ENCODE measurements at places on chromosomes 11 and 22.

- no peak for DNase-seq
These were observed 53.3 kb upstream of the PRDM11 start for GRCh38 chr11:45092901-45093760.

- no peak for DNase-seq
These were observed 125.1 kb downstream of the TIMP3 start for GRCh38 chr22:32926600-32926999.

DNA sequence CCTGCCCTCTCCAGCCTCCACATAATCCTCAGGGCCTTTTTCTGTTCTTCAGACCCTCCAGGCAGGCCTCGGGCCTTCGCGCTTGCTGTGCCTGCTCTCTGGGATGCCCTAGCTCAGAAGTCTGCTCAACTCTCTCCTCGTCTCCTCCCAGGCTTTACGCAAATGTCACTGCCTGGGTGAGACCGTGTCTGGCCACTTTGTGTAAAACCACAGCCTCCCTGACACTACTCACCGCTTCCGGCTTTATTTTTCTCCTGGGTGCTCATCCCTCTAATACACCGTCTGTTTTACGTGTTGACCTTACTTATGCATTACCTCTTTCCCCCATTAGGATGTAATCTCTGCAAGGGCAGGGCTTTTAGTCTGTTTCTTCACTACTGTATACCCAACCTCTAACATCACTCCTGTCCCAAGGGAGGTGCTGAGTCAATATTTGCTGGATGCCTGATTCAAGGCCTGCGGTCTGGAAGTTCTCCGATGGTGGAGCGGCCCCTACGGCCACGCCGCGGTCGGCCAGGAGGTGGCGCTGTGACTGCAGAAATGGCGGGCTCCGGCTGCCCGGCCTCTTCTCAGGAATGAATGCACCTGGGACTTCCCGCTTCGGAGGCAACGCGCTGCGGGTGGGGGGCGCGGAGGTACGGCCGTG is 58.2 kb upstream of the THY1 start:
- peak; percentile 85 for DNase-seq

DNA sequence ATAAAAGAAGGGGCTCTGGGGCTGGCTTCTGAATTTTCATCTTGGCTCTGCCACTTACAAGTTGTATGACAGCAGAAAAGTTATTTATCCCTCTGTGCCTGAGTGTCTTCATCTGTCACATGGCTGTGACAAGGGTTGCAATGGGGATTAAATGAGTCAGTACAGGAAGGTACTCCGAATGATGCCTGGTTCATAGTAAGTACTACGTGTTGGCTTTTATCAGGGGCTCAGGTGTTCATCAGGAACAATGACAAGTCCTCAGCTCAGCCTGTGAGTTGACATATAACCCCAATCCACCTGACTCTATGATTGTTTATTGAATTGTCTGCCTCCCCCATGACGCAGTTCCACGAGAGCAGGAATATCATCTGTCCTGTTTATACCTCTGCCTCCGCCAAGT is 45.7 kb downstream of the PAMR1 start:
- peak; percentile 46 for DNase-seq

DNA sequence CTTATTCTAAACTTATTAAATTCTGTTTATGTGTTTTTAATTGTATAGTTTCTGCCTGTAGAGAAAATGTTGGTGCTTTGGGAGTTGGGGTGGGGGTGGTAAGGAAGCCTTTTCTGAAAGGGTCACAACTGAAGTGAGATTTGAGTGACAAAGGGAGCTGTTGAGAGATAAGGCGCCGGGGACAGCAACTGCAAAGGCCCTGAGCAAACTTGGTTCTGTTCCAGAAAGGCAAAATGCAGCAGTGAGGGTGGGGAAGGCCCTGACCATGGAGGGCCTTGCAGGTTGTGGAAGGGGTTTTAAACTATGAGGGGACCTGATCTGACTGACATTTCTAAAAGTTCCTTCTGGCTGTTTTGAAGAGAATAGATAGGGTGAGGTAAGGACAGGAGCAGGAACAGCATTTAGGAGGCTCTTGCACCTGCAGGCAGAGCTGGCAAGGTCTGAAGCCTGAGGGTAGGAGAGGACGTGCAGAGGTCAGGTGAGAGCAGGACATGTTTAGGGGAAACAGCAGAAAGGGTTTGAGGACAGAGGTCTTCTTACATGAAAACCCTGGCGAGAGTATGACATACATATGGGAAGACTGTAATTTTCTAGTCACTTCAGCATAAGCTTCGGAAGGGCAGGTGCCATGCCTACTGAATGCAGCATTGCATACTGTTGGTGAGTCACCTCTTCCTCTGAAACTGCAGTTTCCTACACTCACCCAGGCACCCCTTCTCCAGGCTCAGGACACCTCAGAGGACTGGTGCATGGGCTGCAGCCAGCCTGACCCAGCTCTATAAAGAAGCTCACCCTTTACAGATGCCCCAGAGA is 190.7 kb downstream of the SNX19 start:
- no peak for DNase-seq

DNA sequence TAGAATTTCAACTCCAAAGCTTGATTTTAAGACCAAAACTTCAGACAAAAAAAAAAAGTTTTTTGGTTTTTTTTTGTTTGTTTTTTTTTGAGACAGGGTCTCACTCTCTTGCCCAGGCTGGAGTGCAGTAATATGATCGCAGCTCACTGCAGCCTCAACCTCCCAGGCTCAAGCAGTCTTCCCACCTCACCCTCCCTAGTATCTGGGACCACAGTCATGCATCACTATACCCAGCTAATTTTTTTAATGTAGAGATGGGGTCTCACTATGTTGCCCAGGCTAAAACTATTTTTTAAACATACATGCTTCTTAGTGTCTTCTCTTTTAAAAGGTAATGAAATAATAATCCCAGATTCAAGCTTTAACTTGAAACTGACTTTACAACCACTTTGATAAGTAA is 35.4 kb upstream of the GRK2 start:
- DNase-seq, result no peak

GRCh38 chr22:23533771-23534191 is 46.3 kb downstream of the IGLL1 start:
- no peak for DNase-seq

GRCh38 chr22:33678523-33678922 is 241.8 kb downstream of the LARGE1 start:
- no peak for DNase-seq

GRCh38 chr11:5992604-5993251 is 5.9 kb upstream of the OR52L1 start:
- DNase-seq, result no peak

- no peak for DNase-seq
These were observed 108.4 kb upstream of the ZC3H12C start for GRCh38 chr11:109984634-109985289.

- no peak for DNase-seq
These were observed 20.1 kb downstream of the KCNJ5 start for GRCh38 chr11:128911239-128911638.

- no peak for DNase-seq
These were observed 389.1 kb downstream of the AASDHPPT start for GRCh38 chr11:106466521-106467080.

DNA sequence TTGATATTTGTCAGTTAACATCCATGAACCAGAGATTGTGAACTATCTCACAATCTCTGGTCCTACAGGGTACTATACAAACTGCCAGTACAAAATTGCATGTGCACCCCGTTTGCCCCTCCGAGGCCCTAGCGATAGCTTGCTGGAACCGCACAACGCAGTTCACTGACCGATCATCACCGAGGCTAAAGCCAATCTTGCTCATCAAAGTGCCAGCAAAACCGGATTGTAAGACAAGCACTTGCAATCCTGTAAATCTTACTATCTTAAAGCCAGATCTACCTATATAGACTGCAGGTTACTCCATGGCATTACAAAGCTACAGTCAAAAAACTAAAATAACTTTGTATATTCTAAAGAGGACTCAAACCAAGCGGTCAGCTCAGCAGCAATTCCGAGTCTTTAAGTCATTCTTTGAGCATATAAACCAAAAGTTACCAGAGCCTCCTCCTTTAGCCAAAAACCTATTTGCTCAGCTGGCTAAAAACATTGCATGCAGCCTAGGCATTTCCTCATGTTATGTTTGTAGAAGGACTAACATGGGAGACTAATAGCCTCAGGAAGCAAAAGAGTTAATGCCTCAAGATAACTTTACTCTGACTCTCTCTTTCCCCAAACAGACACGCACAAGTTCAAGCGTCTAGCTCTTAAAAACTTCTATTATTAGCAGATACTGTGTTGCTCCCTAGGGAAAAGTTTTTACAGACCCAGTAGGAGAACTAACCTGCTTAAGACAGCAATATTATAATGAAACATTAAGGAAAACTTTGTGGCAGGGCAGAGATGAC is 30.7 kb upstream of the CPT1A start:
- no peak for DNase-seq

- peak; percentile 44 for DNase-seq
These were observed 5.9 kb downstream of the CENPM start for GRCh38 chr22:41940832-41941765.

Data from NCI-H345 (cell line).